Smooth muscle cell of bladder (primary cell): ENCODE measurements at places on chromosomes 6 and 20. TPM values are rescaled to one million over a fixed set of nuclear protein-coding genes. Genes with fewer than 3 reads are reported as not detected.

Gene ADGRB3
- 0.37 and 0.43 TPM in 2 replicates for total RNA-seq

Gene SNHG17
- 5.7 and 7.6 TPM in 2 replicates for total RNA-seq

Gene BMP2
- total RNA-seq, result 7.6 and 8.8 TPM in 2 replicates

Gene DNAH8
- total RNA-seq, result 0.09 TPM in 1 of 2 replicates, not detected in the other

Gene HNF4A
- not detected in 2 replicates for total RNA-seq

Gene VIP
- total RNA-seq, result not detected in 2 replicates

Gene BTNL2
- not detected in 2 replicates for total RNA-seq

Gene DYNLRB1
- 45.9 and 53.2 TPM in 2 replicates for total RNA-seq

Gene FOXQ1
- 0.09 and 0.14 TPM in 2 replicates for total RNA-seq

Gene PTGIS
- total RNA-seq, result 210 and 605 TPM in 2 replicates

Gene EGFL8
- total RNA-seq, result 0.57 and 1.2 TPM in 2 replicates

Gene C6orf89
- total RNA-seq, result 52.9 and 60.6 TPM in 2 replicates

Gene FKBP1C
- total RNA-seq, result 0.46 and 0.57 TPM in 2 replicates

Gene TNFAIP3
- 8.7 and 13.3 TPM in 2 replicates for total RNA-seq

Gene PCED1A
- total RNA-seq, result 17.1 and 26.6 TPM in 2 replicates

Gene LINC00237
- not detected in 2 replicates for total RNA-seq

Gene RIMS4
- total RNA-seq, result under 0.01 TPM in 1 of 2 replicates, not detected in the other

Gene SLC22A23
- 7.0 and 9.2 TPM in 2 replicates for total RNA-seq

Gene SEL1L2
- not detected in 2 replicates for total RNA-seq

Gene TNXB
- 91.2 and 144 TPM in 2 replicates for total RNA-seq

Gene MCM3
- 14.1 and 14.5 TPM in 2 replicates for total RNA-seq

Gene SYCP2L
- 0.09 and 0.14 TPM in 2 replicates for total RNA-seq

Gene KLHDC3
- total RNA-seq, result 64.4 and 86.1 TPM in 2 replicates

Gene NRSN1
- not detected in 2 replicates for total RNA-seq

Gene SERAC1
- 6.8 and 10.6 TPM in 2 replicates for total RNA-seq

Gene TRIM15
- total RNA-seq, result not detected in 2 replicates

Gene FOXS1
- 0.09 TPM in 1 of 2 replicates, not detected in the other for total RNA-seq

Gene ENPP1
- 4.7 and 8.7 TPM in 2 replicates for total RNA-seq

Gene KHDC1L
- not detected in 2 replicates for total RNA-seq

Gene UNC5CL
- under 0.01 and 0.09 TPM in 2 replicates for total RNA-seq

Gene SH3BGRL2
- 2.0 and 2.2 TPM in 2 replicates for total RNA-seq

Gene CALHM6
- total RNA-seq, result 1.6 and 2.3 TPM in 2 replicates

Gene ARMH2
- not detected in 2 replicates for total RNA-seq

Gene EFCAB8
- 0.28 TPM in 2 replicates for total RNA-seq

Gene HLA-DRB5
- not detected in 2 replicates for total RNA-seq

Gene PTCRA
- total RNA-seq, result not detected in 2 replicates

Gene CLVS2
- under 0.01 TPM in 2 replicates for total RNA-seq

Gene UBD
- not detected in 2 replicates for total RNA-seq

Gene KCNB1
- under 0.01 TPM in 2 replicates for total RNA-seq

Gene AVP
- not detected in 2 replicates for total RNA-seq

Gene STMND1
- not detected in 2 replicates for total RNA-seq

Gene JAG1
- 19.1 and 26.6 TPM in 2 replicates for total RNA-seq

Gene SLC32A1
- not detected in 2 replicates for total RNA-seq

Gene CYP24A1
- total RNA-seq, result 0.28 and 0.85 TPM in 2 replicates

Gene OPRM1
- total RNA-seq, result not detected in 2 replicates

Gene IRF4
- 0.14 and 0.65 TPM in 2 replicates for total RNA-seq
